ENCODE measurements at places on chromosomes 12 and 14.

DNA sequence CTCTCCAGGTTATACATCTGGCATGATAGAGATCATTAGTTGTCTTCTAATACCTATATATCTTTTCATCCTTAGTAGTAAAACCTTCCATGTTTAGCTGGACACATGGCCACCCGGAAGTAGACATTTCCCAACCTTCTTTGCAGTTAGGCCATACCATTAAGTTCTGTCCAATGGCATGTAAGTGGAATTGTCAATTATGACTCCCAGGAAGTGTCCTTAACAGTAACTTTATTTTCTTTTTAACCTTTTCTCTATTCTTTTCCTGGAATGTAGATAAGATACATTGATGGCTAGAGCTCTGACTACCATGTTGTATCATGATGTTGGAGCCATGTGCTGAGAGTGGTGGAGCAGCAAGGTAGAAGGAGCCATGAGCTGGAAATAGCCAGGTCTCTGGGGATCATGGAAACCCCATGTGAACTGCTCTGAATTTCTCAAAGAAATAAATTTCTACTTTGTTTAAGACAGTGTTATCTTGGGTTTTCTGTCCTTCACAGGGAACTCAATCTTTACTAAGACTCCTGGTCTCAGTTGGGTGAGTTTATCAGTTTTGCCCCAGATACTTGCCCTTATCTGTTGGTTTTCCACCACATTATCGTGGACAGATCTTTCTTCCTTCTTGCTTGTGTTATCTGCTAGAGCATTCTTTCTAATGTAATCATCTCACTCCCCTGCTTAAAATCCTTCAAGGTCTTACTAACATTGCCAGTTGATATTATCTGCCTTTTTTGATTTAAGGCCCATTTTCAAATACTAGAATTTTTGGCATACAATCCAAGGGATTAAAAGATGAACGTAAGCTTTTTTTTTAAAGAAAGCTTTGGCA is 5.1 kb upstream of the LTA4H start:
- DNase-seq, result no peak

GRCh38 chr12:59122784-59123183 is 202.5 kb upstream of the LRIG3 start:
- no peak for DNase-seq

GRCh38 chr12:7130701-7131501 is 730 bp downstream of the CLSTN3 start:
- DNase-seq, result no peak

- DNase-seq, result no peak
Observed at GRCh38 chr12:122743895-122744525, 8.6 kb upstream of the DENR start.

DNA sequence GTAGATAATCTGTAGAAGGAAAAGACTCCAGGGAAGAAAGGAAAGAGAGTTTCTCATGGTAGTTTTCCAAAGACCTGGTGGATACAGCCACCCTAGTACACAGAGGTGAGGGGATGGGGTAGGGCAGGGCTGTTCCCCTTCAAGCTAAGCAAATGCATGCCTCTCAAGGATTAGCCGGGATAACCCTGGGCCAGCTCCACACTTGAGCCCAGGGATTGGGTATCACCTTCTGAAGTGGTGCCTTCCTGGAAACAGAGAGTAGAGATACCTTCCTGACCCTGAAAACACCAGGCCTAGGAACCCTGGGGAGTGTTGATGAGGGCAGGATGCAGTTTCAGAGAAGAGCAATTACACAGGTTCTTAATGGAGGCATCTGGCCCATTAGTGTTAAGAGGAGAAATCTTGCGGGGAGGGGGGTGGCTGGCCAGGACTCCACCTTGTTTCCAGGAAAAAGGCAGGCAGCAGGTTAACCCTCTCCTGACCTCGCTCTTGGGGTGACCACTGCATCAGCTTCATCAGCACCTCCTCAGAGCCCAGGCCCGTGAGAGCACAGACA is 106.9 kb upstream of the TMEM233 start:
- DNase-seq, result no peak

DNA sequence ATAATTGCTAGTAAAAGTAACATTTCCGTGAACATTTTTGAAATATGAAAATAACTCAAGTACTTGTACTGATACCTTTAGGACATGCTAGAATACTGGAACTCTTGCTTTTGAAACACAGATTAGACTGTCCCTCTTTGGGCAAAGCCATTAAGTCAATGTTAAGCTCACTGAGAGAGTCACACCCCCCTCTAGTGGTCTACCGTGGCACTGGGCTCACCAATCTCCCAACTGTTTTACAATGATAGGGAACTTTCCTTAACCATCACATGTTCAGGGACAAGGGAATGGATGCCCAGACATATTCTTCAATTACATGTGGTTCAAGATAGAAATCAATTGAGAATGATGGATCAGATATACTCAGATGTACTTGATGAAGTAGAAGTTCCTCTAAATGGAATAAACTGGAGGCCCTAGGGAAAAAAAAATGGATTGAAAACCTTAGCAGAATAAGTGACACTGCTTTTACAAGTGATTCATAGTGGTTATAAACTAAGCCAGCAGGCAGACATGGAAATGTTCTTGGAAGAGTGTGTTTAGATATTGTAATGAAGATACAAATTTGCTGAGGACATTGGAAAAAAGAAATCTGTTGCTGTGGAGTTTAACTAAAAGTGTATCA is 17.8 kb downstream of the NANOG start:
- DNase-seq, result no peak

DNA sequence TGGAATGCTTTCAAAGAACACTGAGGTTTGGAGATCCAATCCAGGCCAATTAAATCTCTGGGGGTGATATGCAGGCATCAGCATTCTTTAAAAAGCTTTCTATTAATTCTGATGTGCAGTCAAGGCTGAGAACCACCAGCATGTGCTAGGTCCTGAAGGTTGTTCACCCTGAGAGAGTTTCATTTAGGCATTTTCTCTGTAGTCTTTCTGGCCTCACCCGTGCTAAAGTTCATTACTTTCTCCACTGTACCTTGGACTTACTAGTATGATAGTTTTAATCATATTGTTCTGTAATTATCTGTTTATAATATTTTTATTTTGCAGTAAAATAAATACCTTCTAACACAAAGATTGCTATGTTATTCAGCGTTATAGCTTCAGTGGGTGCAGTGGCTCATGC is 32.9 kb downstream of the SOS2 start:
- DNase-seq, result no peak

DNA sequence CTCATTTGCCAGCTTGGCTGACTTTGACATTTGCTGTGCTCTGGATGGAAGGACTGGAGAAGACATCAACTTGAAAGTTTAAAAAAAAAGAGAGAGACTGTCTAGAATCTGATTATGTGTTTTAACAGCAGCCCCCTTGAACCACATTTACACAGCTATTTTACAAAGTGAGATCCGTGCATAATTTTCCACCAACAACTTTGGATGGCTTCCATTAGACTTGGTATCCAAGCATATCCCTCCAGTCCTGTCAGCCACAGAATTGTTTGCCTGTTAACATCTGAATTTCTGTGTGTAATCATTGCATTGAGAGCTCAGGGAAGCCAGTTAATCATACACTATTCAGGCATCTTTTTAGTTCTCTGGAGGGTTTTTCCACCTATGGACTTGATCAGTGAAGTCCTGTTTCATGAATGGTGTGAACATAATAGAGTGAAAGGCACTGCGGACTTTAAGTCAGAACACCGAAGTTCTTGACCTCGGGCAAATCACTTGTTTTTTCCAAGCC is 93.7 kb downstream of the SAMD4A start:
- no peak for DNase-seq

- DNase-seq, result no peak
Observed at GRCh38 chr12:19485240-19485639, 45.9 kb downstream of the AEBP2 start.

DNA sequence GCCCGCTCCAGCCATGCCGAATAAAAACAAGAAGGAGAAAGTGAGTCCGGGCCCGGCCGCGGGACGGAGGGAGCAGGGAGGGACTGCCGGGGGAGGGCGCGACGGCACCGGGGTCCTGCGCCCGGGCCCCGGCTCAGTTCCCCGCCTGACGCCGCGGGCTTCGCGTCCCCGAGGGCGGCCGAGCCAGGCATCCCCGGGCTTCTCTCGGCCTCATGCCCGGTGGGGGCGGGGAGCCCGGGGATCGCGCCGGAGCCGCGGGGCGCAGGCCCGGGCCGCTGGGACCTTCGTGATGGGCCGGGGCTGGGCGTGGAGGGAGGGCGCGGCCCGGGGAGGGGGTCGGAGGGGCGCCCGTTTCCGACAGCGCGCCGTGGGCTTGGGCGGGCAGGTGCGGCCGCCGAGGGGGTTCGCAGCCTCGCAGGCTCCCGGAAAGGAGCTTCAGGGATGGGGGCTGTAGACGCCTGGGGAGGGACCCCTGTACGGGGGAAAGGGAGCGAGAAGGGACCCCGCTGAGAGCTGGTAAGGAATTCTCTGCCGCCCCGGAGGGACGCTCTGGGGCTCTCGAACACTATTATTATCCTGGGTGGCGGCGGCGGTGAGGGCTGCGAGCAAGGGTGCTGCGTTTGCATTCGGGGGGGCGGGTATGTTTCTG is 496 bp downstream of the PPP2R5C start:
- DNase-seq, result no peak

- no peak for DNase-seq
Observed at GRCh38 chr12:58148405-58148804, 207.0 kb downstream of the ATP23 start.

DNA sequence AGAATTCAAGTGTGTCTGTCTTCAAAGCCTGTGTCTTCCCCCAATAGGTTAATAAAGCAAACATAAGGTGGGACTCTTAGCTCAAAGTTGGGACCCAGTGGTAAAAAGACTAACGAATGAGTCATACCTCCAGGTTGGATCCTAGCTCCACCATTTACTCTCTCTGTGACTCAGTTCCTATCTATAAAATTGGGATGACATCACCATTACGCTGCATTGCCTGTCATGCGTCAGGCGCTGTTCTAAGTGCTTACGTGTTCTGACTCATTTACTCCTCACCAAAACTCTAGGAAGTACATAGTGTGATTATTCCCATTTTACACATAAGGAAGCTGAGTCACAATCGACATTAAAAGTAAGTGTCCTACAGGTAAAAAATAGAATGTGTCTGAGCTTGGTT is 915.8 kb downstream of the VRK1 start:
- DNase-seq, result no peak

- DNase-seq, result no peak
Observed at GRCh38 chr12:52715416-52715815, 12.1 kb upstream of the KRT77 start.

DNA sequence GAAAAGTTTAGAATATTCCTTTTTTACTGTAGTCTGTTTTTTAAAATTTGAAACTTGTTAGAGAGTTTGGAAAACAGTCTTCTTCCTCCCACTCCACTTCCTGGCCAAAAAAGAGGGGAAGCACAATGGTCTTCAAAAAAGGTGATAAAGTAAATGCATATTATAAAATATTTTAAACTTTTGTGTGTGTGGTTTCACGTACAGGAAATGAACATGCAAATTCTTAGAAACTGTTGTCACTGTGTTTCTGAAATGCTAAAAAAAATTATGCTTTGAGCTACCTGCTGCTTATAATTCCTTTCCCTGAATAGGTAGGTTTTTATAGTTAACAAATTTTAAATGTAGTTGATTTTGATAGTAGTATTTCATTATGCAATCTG is 2.9 kb downstream of the FGFR1OP2 start:
- DNase-seq, result no peak

DNA sequence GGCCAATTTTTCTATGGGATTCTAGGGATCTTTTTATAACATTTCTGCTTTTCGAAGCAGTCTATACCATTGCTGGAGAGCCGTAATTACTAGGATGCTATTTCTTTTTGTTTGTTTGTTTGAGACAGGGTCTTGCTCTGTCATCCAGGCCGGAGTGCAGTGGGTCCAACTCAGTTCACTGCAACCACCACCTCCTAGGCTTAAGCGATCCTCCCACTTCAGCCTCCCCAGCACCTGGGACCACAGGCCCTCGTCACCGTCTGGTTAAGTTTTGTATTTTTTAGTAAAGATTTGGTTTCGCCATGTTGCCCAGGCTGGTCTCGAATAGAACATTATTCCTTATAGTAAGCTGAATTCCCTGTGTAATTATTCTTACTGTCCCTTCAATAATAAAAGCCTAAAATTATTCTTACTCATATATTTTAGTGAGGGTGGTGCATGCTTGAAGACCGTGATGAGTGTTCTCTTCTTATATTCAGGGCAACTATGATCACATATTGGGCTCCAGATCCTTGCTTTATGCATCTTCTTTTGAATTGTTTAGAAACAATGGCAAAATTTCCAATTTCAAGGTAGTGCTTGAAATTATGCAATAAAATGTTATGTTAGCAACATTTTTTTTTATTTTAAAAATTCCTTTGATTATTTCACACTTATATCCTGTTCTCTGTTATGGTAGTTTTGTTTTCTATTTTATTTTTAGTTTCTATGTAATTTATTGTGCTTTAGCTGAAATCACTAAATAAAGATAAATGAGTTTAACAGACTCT is 66.2 kb downstream of the CRADD start:
- DNase-seq, result no peak

DNA sequence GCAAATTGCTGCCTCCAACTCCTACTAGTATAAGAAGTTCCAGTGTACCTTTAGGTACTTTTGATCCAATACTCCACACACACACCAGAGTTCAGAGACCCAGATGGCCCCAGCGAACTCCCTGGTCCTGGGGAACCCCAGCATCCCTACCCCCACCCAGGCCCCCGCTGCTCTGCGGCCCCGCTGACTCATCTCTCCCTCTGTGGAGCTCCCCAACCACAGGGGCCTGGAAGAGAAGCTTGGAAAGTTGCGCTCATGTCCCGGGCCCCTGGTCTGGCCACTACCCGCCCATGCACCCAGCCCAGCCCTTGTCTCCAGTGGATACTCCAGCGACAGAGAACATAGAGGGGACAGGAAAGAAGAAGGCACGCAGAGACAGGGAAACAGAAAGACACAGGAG is 4.2 kb upstream of the SP7 start:
- DNase-seq, result no peak

DNA sequence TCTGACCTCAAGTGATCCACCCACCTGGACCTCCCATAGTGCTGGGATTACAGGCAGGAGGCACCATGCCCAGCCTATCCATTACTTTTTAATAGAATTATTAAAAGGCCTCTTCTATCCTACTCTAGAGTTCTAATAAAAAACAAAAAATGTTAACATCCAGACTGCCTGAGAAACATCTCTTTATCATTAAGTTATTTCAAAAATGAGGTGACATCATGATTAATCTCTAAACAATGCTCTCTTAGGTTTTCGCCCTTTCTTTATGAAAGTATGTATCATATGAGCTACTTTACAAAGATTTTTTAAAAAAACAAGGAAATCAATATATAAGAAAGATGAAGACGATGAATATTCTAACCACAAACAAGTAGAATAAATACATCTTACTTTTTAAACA is 52.6 kb downstream of the FGD6 start:
- no peak for DNase-seq

DNA sequence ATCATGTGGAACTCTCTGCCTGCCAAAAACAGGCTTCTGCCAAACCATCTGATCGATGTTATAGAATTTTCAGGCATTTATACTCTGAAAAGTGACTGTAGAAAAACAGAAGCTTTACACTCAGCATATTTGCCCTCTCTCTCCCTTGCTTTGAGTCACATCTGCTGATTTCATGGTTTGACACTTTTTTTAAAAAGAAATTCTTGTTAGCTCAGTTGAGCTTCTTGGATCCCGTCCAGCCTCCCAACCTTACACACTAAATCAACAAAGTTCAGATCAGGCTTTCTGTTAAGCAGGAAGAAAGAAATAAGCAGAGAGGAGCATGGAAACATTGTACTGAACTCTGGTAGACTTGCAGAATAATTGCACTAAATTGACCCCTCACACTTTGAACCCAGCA is 193.6 kb upstream of the SEL1L start:
- no peak for DNase-seq

GRCh38 chr14:50892255-50892654 is 20.4 kb downstream of the ABHD12B start:
- DNase-seq, result no peak

GRCh38 chr12:1367331-1368291 is 226.8 kb downstream of the FBXL14 start:
- DNase-seq, result no peak

Data from coronary artery (tissue), 2 donors.